ENCODE measurements at places on chromosomes 11 and 22. TPM values are rescaled to one million over a fixed set of nuclear protein-coding genes. Genes with fewer than 3 reads are reported as not detected.

Gene PLAAT5
- 0.36 TPM for polyA plus RNA-seq

Gene CDC42EP1
- 64.3 TPM for polyA plus RNA-seq

Gene KIF18A
- polyA plus RNA-seq: 1.6 TPM

Gene SCN4B
- polyA plus RNA-seq: 1.1 TPM

Gene DDX25
- polyA plus RNA-seq: 0.27 TPM

Gene UPK2
- polyA plus RNA-seq: 11.2 TPM

Gene OSBP2
- 2.5 TPM for polyA plus RNA-seq

Gene RIBC2
- 1.5 TPM for polyA plus RNA-seq

Gene MMP8
- polyA plus RNA-seq: not detected

Gene GRM5
- polyA plus RNA-seq: not detected

Gene CTSF
- polyA plus RNA-seq: 10.2 TPM

Gene SPTY2D1
- polyA plus RNA-seq: 3.2 TPM

Gene DCDC1
- 0.02 TPM for polyA plus RNA-seq

Gene MRGPRX3
- polyA plus RNA-seq: 0.33 TPM

Gene CDC42BPG
- polyA plus RNA-seq: 30.7 TPM

Gene PATE1
- not detected for polyA plus RNA-seq

Gene MRGPRF
- polyA plus RNA-seq: 5.3 TPM

Gene GUCY1A2
- polyA plus RNA-seq: 0.07 TPM

Gene MMP3
- 0.24 TPM for polyA plus RNA-seq

Gene CECR2
- polyA plus RNA-seq: 0.33 TPM

Gene NLRP14
- 0.01 TPM for polyA plus RNA-seq

Gene GAB4
- polyA plus RNA-seq: not detected

Gene GGTLC3
- polyA plus RNA-seq: not detected

Gene GLYAT
- polyA plus RNA-seq: not detected

Gene CYTH4
- polyA plus RNA-seq: 1.4 TPM

Gene TSPO
- polyA plus RNA-seq: 660 TPM

Gene WNT11
- polyA plus RNA-seq: 0.20 TPM

Gene ELFN2
- polyA plus RNA-seq: 0.01 TPM

Gene SMIM35
- polyA plus RNA-seq: 0.02 TPM

Gene SYT7
- polyA plus RNA-seq: 1.3 TPM

Gene LGALS12
- not detected for polyA plus RNA-seq

Gene ANO9
- 18.1 TPM for polyA plus RNA-seq

Gene NDUFV1
- polyA plus RNA-seq: 137 TPM

Gene MRGPRX4
- not detected for polyA plus RNA-seq

Gene SHANK3
- 4.1 TPM for polyA plus RNA-seq

Gene CBLIF
- polyA plus RNA-seq: 0.07 TPM

Gene RASGRP2
- 7.9 TPM for polyA plus RNA-seq

Gene TTC9C
- polyA plus RNA-seq: 13.3 TPM

Gene PAX6
- 0.10 TPM for polyA plus RNA-seq
